NCI-H1930 (cell line): ENCODE measurements at places on chromosomes 1 and 21.

DNA sequence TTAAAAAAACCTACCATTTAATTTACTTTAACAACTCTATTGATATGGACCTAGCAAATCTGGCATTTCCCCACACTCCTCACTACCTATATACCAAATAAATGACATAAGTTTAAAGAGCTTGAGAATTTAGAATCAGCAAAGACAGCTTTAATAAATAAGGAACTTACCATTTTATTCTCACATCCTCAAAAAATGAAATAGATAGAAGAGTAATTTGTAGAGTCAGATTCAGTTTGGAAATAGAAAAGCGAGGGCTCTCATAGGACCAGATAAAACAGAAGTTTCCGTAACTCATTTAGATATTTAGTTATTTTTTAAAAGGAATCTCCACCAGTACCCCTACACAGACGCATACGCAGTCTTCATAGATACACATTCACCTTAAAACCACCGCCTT is 117.9 kb downstream of the RGS2 start:
- no peak for DNase-seq

- DNase-seq: no peak
Observed at GRCh38 chr1:41495210-41495948, 10.9 kb upstream of the EDN2 start.

DNA sequence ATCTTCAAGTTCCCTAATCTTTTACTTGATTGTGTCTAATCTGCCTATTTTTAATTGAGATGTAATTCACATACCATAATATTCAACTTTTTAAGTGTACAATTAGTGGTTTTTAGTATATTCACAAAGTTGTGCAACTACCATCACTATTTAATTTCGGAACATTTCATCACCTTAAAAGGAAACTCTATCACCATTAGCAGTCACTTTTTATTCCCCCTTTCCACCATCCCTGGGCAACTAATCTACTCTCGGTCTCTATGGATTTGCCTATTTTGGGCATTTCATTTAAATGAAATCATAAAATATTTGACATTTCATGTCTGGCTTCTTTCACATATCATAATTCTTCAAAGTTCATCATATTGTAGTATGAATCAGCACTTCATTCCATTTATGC is 30.6 kb upstream of the HYI start:
- no peak for DNase-seq

- no peak for DNase-seq
Observed at GRCh38 chr1:23670709-23671108, 20.9 kb upstream of the RPL11 start.

DNA sequence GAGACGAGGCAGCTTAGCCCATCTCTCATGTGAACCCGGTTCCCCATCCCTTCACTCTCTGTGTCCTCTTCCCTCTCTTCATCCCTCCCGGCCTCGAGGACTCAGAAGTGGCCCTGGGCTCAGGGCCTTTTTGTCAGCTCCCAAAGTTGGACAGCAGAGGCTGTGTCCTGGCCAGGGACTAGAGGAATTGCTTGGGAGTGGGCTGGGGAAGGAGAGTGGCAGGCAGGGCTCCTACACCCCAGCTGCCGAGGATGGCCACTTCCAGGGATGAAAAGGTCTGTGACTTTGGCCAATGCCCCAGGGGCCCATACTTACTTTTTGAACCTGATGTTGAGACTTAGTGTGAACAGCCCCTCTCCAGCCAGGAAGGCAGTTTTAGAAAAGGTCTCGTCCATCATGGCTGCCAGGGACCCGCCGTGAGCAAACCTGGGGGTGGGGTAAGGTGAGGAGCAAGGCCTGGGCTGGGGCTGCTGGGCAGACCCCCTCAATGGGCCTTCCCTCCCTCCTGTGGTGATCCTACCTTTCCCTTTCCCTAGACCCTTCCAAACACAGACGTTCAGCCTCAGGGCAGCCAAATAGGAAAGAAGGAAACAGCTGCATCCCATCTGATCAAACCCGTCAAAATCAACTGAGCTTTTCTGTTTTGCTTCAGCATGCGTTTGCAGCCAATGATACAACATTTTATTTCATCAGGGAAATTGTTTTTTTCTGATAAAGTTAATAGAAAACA is 5.5 kb downstream of the THEM5 start:
- DNase-seq: no peak

GRCh38 chr1:3654549-3655281 is 2.4 kb downstream of the TP73 start:
- no peak for DNase-seq

DNA sequence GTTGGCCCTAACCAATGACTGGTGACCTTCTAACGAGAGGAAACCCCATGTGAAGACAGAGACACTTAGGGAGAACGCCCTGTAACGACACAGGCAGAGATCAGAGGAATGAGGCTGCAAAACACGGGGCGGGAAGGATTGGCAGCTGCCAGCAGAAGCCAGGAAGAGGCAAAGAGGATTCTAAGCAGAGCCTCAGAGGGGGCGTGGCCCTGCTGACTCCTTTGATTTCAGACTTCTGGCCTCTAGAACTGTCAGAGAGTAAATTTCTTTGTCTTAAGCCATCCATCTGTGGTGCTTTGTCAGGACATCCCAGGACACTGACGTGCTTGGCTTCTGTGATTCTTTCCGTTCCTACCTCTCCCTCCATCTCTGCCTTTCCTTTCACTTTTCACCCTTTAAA is 79.3 kb downstream of the SH3BGR start:
- no peak for DNase-seq

- DNase-seq: no peak
Observed at GRCh38 chr1:225155555-225155954, 226.1 kb downstream of the DNAH14 start.

GRCh38 chr1:32255072-32256071 is 4.3 kb downstream of the LCK start:
- no peak for DNase-seq

DNA sequence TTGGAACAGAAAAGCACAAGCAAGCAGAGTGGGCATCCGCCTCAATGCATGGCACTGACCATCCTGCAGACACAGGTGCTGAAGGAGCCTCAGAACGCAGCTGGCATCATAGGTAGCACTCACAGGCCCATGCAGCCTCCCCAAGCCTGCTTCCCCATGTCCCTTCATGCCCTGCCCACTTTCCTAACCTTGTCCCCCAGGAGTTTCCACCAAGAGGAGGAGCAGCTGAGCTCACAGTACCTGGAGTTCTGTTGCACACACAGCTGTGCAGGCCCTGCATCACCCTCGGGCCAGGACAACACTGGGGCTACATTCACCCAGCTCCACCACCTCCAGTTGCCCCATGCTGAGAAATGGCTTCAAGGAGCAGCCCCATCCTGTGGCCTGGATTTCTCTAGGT is 83.4 kb downstream of the SETD4 start:
- no peak for DNase-seq

DNA sequence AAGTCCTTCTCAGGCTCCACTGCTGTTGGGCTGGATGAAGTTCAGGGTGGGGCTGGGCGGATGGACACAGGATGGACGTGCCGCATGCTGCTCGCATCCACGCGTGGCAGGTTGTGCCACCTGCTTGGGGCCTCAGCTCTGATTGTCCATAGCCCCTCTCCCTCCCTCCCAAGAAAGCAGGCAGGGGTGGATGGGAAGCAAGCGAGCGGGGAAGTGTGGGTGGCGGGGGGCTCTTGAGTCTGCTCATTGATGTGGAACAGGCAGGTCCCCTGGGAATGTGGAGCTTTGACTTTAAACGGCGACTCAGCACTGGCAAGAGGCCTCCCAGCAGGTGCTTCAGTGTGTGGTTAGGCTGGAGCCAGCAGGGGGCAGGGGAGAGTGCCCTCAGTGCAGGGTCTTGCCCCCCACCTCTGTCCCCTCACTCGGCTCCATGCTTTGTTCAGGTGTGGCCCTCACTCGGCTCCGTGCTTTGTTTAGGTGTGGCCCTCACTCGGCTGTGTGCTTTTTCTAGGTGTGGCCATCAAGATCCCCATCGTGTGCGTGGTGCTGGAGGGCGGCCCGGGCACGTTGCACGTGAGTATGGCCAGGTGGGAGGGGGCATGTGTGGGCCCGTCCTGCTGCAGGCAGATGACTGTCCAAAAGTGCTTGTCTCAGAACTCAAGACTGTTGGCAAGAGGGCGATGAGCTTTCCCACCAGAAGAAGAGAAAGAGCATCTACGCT is 23.9 kb downstream of the TRPM2 start:
- no peak for DNase-seq

DNA sequence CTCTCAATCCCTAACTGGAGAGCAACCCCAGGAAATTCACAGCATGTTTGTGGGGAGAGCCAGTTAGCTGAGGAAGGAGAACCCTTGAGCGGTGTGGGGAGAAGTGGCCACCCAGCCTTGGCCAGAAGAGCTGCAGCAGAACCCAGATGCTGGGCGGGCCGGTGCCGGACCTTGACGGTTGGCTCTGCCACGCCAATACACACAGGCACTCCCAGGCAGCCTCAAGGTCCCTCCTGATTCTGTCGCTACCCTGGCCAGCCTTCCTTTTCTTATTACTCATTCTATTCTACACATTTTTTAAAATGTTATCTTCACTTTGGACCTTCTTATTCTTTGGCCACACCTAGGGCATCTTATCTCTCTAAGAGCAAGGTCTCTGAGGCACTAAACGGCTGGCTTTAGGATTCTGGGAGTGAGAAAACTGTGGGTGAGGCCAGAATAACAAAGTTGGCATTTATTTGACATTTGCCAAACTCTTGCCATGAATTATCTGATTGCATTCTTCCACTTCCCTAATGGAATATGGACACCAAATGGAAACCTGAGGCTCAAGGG is 50.4 kb upstream of the GPR37L1 start:
- DNase-seq: no peak

- DNase-seq: no peak
Observed at GRCh38 chr1:211518330-211519289, 26.6 kb upstream of the RD3 start.

DNA sequence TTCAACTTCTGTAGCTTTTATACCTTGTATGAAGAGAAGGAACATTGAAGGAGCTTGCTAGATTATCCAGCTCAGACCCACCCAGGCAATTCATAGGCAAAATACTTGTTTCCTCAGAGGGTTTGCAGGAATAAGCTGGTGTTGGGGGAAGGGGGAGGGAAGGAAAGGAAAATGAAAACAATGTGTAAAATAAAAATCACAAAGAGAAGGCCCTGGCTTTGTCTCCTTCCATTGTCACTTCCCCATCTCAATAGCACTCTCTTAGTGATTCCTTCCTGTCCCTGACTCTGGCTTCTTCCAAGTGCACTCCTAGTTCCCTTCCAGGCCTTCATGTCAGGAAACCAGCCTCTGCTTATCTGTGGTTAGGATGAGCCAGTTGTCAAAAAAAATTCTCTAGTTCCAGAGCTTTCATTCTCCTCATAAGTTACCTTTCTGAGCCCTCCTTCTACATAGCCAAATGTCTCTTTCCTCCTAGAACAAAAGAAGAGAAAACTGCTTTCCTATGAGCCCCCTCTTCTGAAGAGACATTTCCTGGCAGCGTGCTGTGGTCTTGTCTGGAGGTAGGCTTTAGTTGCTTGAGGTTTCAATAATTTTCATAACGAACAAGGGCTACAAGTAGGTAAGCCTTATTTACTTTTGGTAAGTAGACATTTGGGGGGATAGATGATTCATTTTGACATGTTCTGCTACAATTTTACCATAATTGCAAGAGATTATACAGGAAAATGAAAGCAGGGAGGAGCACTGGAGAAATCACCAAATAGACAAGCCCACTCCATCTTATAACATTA is 45.7 kb downstream of the FASLG start:
- DNase-seq: no peak

DNA sequence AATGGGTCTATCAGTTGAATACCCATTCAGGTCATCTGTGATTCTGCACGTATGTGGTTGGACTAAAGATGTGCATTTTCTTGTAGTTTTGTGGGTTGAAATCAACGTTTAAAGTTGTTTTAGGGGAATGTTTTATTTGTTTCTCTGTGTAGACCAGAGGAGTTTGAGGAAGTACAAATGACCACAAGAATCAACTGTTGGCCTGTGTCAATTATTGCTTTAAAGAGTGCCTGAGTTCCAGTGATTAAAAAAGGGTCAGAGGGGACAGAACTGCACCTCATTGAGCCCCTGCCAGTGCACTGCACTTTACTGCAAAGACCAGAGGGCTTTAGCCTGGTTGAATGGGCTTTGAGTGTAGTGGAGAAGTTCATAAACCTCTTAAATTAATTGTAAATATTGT is 190.3 kb downstream of the VPS13D start:
- no peak for DNase-seq

DNA sequence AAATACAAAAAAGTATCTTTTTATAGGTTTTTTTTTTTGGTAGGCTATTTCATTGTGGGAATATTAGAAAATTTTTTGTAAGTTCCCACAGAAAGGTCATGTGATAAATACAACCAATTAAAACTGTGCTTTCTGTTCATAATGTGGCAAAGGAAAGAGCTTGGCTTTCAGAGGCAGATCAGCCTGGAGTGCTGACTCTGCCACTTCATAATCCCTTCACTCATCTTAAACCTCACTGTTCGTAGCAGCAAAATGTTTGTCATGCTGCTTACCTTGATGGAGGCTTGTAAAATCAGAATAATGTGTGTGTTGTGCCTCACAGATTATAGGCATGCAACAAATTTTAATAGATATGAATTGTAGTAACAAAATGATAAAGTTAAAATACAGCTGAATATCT is 176.8 kb downstream of the ZP4 start:
- DNase-seq: no peak

DNA sequence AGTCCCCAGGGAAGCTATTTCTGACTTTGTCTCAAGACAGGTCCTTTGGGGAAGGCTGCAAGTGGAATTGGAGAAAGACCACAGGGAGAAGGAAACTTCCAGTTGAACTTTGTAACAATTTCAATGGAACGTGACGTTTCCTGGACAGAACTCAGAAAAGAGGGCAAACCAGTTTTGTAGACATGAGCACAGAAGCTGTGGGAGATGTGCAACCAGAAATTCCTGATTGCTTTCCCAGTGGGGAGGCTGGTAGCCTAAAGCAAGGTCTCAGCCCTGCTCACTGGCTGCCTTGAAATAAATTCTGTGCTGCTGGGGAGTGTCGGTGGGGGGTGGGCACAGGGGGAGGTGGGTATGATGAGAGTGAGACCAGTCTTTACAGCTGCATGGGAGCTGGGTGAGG is 1206.7 kb upstream of the ADGRL2 start:
- no peak for DNase-seq

GRCh38 chr21:29904359-29905282 is 35.2 kb downstream of the GRIK1 start:
- DNase-seq: no peak

- DNase-seq: no peak
Observed at GRCh38 chr1:226353698-226354525, 44.9 kb upstream of the LIN9 start.

- no peak for DNase-seq
Observed at GRCh38 chr1:16116002-16116401, 39.9 kb downstream of the EPHA2 start.

DNA sequence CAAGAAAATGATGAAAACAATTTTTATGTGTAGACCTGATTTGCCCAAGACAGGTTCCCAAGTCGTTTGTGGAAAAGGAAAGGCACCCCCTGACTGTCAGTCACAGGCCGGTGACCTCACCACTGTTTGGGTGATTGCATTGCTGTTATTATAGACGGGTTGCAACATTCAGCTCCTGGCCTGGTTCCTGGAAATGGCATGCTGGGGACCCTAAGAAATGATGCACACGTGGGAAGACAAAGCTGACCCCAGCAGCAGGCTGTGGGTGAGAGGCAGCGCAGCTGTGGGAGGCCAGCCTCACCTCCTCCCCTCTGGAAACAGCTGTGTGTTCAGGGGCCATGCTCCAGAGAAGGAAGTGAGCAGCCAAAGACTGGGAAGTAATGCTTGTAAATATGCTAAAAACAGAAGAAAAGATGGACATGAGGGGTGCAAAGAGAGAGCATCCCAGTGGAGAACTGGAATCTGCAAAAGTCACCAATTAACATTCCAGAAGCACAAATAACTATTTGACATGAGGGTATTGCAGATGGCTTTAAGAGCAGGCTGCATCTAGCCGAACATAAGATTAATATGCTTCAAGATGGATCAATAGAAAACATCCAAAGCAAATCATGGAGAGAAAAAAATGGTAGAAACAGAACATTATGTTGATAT is 23.4 kb upstream of the ABCG1 start:
- DNase-seq: no peak
